ENCODE measurements at places on chromosomes 12 and 14. TPM values are rescaled to one million over a fixed set of nuclear protein-coding genes. Genes with fewer than 3 reads are reported as not detected.

PLEKHD1 gene
- 0.05 TPM for total RNA-seq

DYRK2 gene
- total RNA-seq = 27.2 TPM

ARHGEF40 gene
- total RNA-seq = 0.23 TPM

SOX5 gene
- total RNA-seq = not detected

HOXC10 gene
- total RNA-seq = not detected

RFX4 gene
- total RNA-seq = not detected

TSPAN11 gene
- total RNA-seq = not detected

RAD9B gene
- total RNA-seq = 1.9 TPM
